ENCODE measurements at places on chromosomes 7 and 10. TPM values are rescaled to one million over a fixed set of nuclear protein-coding genes. Genes with fewer than 3 reads are reported as not detected.

TRPV5 gene
- total RNA-seq: not detected

KIAA1217 gene
- total RNA-seq: 28.7 TPM

MRPS24 gene
- total RNA-seq: 48.3 TPM

GIMAP8 gene
- 102 TPM for total RNA-seq

GHRHR gene
- not detected for total RNA-seq

KLF14 gene
- total RNA-seq: not detected

FAM241B gene
- total RNA-seq: 0.88 TPM

FLNC gene
- total RNA-seq: 69.6 TPM

UPK3BL2 gene
- 1.1 TPM for total RNA-seq

ASIC3 gene
- 0.16 TPM for total RNA-seq

LIPJ gene
- under 0.01 TPM for total RNA-seq

HYCC1 gene
- total RNA-seq: 57.3 TPM

ZCWPW1 gene
- 0.94 TPM for total RNA-seq

LDB3 gene
- not detected for total RNA-seq

CRPPA gene
- total RNA-seq: 0.97 TPM

GIMAP7 gene
- total RNA-seq: 41.2 TPM

TPST1 gene
- 16.5 TPM for total RNA-seq

CH25H gene
- 0.65 TPM for total RNA-seq

VWDE gene
- total RNA-seq: under 0.01 TPM

PALD1 gene
- total RNA-seq: 105 TPM

ANKRD61 gene
- not detected for total RNA-seq

OPN4 gene
- total RNA-seq: not detected

UCMA gene
- total RNA-seq: not detected

MMRN2 gene
- total RNA-seq: 292 TPM

BAMBI gene
- total RNA-seq: 1.6 TPM

CHAT gene
- not detected for total RNA-seq

FAM170B gene
- not detected for total RNA-seq

LEP gene
- total RNA-seq: not detected

SEMA3C gene
- total RNA-seq: 0.16 TPM

RPEL1 gene
- not detected for total RNA-seq

NKX1-2 gene
- total RNA-seq: not detected

SKIDA1 gene
- 0.97 TPM for total RNA-seq

RNLS gene
- total RNA-seq: 0.65 TPM

LDB1 gene
- total RNA-seq: 58.6 TPM

PON1 gene
- under 0.01 TPM for total RNA-seq

ANKRD2 gene
- 0.49 TPM for total RNA-seq

Data from bladder microvascular endothelial cell (primary cell).